ENCODE measurements at places on chromosomes 2 and 18. TPM values are rescaled to one million over a fixed set of nuclear protein-coding genes. Genes with fewer than 3 reads are reported as not detected.

DNA sequence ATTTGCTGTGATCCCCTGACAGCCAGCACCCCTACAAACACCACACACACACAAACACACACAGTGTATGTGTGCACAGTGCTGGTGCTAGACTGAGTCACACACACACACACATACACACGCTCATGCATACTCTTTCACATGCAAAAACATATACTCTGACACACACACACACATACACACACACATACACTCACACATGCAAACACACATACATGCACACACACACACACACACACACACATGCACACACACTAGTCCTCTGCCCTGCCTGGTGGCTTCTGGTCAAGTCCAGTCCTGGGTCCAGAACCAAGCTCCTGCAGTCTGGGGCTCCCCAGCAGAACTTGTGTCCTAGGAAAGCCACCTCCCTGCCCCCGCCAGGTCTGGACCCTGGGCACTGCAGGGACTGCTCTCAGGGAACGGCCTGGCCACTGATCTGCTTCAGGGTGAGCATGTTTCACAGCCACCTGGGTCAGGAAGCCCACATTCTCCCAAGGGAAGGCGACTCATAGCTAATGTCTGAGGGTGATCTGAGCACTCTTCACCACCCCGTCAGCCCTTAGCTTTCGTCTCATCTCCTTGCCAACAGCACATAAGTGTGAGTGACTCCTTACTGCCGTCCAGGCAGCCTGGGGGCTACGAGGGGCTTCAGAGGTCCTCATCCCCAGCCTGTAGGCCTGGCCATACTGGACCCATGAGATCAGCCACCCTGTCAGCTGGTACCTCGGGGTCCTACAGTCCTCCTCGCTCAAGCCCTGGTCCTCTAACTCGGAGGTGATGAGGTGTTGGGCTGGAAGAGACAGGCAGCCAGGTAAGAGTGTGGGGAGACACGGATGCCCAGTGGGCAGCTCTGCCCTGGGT, 88.1 kb downstream of the MCFD2 start:
- no peak overlapping the region for H3K27ac ChIP-seq
- H3K4me1 ChIP-seq, result no peaks in the 10 kb centered on the region
- DNase-seq, result no peak
- H3K27me3 ChIP-seq, result peaks cover 21% of the 10 kb centered on the region
- no peak overlapping the region for H3K4me3 ChIP-seq

DNA sequence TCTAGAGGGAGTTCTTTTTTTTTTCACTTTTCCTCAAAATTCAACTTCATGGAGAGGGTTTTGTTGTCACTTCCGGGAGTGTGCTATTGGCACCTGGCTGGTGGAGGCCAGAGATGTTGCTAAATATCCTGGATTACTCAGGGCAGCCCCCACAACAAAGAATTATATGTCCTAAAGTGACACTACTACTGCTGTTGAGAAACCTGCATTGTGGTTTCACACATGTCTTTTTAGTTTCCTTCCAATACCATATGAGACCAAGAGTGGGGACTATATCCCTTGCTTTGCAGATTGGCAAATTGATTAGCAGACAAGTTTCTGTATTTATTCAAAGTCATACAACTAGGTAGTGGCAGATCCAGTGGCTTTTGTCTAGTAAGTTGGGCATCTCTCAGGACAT, 826.8 kb downstream of the TRIB2 start:
- H3K4me3 ChIP-seq, result no peak overlapping the region
- H3K4me1 ChIP-seq, result no peaks in the 10 kb centered on the region
- no peak overlapping the region for H3K27ac ChIP-seq
- DNase-seq, result no peak

- no peaks in the 10 kb centered on the region for H3K27me3 ChIP-seq
- H3K4me3 ChIP-seq, result no peak overlapping the region
- DNase-seq, result no peak
- H3K36me3 ChIP-seq, result no peaks in the 10 kb centered on the region
Observed at GRCh38 chr2:151757861-151758260, 23.6 kb upstream of the NEB start.

GRCh38 chr2:138294451-138294850, 207.1 kb upstream of the SPOPL start:
- no peaks in the 10 kb centered on the region for H3K4me1 ChIP-seq
- no peaks in the 10 kb centered on the region for H3K36me3 ChIP-seq
- H3K27ac ChIP-seq, result no peak overlapping the region
- H3K27me3 ChIP-seq, result no peaks in the 10 kb centered on the region

GRCh38 chr2:105698820-105699219, 45.9 kb upstream of the NCK2 start:
- peaks cover 21% of the 10 kb centered on the region for H3K27me3 ChIP-seq
- no peak overlapping the region for H3K4me3 ChIP-seq
- no peak for DNase-seq
- no peaks in the 10 kb centered on the region for H3K36me3 ChIP-seq

DNA sequence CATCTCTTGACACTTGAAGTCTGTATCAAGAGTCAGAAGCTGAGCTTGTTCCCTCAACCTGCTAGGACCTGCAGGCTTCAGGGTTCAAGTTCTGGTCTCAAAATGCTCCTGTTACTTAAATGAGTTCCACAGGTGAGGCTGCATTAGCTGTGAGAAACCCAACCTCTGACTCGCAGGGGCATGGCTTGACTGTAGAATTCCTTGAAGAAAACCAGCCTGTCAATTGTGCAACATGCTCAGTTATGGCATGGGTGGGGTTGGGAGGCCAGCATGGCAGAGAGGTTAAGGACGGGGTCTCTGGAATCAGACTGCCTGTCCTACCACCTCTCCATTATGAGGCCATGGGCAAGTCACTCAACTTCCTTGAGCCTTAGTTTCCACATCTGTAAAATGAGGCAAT, 235.8 kb downstream of the EN1 start:
- H3K4me3 ChIP-seq, result no peak overlapping the region
- H3K27ac ChIP-seq, result no peak overlapping the region
- H3K36me3 ChIP-seq, result no peaks in the 10 kb centered on the region
- H3K27me3 ChIP-seq, result peaks cover 2% of the 10 kb centered on the region
- DNase-seq, result no peak
- H3K4me1 ChIP-seq, result no peaks in the 10 kb centered on the region

DNA sequence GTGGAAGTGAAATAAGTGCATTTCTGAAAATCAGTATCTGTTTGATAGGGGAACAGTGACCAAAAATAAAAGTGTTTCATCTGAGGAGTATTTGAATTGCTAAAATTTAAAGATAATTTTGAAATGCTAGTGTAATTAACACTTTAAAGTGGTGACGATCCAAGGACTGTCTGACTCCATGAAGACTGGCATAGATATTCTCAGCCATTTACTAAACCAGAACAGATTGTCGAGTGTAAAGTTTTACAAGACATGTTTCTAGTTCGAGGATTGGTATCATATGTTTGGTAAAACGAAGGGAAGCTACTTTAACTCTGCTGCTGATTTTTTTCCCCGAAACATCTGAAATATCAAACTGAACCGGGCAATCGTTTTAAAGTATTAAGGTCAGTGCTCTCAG, 417.9 kb downstream of the EPHA4 start:
- no peaks in the 10 kb centered on the region for H3K36me3 ChIP-seq
- H3K4me1 ChIP-seq, result no peaks in the 10 kb centered on the region
- H3K27me3 ChIP-seq, result no peaks in the 10 kb centered on the region
- no peak for DNase-seq
- no peak overlapping the region for H3K27ac ChIP-seq

GRCh38 chr18:12943215-12943614, 4.6 kb upstream of the SEH1L start:
- peaks cover 2% of the 10 kb centered on the region for H3K27me3 ChIP-seq
- H3K4me3 ChIP-seq, result no peak overlapping the region
- peaks cover 28% of the 10 kb centered on the region for H3K4me1 ChIP-seq
- DNase-seq, result no peak
- H3K27ac ChIP-seq, result no peak overlapping the region

DNA sequence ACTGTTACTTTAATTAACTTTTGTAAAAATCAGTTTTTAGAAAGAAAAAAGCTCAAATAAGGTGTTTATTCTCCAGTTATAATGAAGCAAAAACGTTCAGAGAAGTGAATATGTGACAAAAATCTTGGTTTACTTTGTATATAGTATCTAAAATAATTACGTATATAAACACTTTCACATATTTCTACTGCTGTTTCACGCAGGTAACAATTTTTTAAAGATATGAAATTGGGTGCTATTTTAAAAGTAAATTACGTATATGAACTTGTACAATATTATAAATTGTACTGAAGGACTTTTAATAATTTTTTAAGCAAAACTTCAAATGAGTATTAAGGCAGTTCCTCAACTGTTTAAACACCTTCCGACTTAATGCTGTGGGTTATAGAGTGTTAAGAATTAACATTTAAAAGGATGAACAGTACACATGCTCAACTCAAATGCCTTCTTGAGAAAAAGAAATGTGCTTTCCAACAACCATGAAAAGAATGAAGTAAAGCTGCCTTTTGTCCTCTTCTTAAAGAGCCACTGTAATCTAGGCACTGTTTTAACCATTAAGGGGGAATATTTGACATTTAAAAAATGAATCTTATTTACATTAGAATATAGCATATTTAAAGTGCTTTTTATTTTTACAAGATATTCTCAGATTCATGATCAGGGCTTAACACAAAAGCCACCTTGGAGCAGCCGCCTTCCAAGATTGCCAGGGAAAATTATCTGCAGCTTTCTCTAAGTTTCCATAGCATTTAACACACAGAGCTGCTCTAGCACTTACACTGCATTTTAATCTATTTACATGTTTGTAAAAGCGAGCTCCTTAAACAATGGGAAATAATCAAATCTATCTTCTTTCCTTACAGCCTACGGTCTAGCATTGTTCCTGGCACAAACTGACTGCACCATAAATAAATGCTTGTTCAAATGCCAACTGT, 56.5 kb upstream of the CDKL4 start:
- H3K4me3 ChIP-seq, result no peak overlapping the region
- H3K27ac ChIP-seq, result no peak overlapping the region
- no peak for DNase-seq
- no peaks in the 10 kb centered on the region for H3K36me3 ChIP-seq
- no peaks in the 10 kb centered on the region for H3K27me3 ChIP-seq

DNA sequence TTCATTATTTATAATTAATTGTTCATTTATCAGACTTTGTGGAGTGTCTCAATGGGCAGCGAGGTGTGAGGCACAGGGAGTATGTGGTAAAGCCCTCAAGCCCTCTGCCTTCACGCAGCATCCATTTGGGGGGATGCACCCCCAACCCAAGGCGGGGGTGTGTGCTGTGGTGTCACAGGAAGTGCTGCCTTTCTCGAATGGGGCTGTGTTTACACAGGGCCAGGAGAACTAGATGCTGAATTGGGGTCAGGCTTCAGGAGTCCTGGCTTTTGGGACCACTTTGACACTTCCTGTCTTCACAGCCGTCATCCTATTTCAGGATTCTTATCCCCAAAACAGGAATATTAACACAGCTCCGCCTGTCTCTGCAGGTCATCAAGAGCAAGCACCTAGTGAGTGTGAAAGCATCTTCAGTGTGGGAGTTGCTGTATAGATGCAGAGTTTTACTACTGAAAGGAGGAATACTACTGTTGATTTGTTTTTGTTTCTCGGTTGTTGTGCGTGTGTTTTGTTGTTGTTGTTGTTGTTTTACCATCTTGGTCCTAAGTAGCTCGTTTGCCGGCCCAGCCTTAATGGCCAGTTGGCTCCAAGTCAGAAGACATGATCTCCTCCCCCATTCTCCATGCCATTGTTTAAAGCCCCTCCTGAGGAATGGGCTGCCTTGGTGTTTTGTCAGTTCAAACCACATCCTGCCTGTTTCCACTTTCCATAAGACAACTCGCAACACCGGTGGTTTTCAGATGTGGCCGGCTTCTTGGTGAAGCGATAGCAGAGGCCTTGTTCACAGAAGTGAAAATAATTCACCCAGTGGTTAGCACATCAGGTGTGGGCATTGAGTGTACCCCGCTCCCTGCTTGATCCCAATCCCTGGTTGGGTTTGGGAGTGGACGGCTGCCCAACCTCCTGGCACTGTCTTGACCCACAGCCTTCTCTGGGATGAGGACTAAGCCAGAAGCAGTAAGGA, 221.3 kb downstream of the BCL2 start:
- H3K4me3 ChIP-seq, result no peak overlapping the region
- peak; percentile 87 for DNase-seq
- H3K4me1 ChIP-seq, result peaks cover 33% of the 10 kb centered on the region
- H3K27me3 ChIP-seq, result peaks cover 65% of the 10 kb centered on the region
- peak overlapping the region; percentile 35 for H3K27ac ChIP-seq

GRCh38 chr2:101188683-101189405, 37.7 kb upstream of the TBC1D8 start:
- no peak for DNase-seq
- H3K4me1 ChIP-seq, result no peaks in the 10 kb centered on the region
- H3K27me3 ChIP-seq, result peaks cover 4% of the 10 kb centered on the region
- no peaks in the 10 kb centered on the region for H3K36me3 ChIP-seq

DNA sequence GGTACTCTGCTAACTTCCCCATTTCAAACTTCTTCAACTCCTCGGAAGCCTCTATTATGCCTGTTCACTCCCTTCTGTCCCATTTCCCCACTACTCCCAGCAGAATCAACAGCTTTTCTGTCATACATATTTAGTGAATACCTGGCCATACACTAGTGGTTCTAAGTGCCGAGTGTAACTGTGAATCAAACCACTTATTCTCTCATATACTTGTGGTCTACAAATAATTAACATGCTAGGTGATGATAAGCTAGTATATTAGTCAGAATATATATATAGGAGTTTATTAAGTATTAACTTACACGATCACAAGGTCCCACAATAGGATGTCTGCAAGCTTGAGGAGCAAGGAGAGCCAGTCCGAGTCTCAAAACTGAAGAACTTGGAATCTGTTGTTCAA, 150.7 kb downstream of the CCDC102B start:
- DNase-seq, result no peak
- H3K27me3 ChIP-seq, result no peaks in the 10 kb centered on the region
- no peaks in the 10 kb centered on the region for H3K36me3 ChIP-seq
- H3K27ac ChIP-seq, result no peak overlapping the region
- no peak overlapping the region for H3K4me3 ChIP-seq
- no peaks in the 10 kb centered on the region for H3K4me1 ChIP-seq

DNA sequence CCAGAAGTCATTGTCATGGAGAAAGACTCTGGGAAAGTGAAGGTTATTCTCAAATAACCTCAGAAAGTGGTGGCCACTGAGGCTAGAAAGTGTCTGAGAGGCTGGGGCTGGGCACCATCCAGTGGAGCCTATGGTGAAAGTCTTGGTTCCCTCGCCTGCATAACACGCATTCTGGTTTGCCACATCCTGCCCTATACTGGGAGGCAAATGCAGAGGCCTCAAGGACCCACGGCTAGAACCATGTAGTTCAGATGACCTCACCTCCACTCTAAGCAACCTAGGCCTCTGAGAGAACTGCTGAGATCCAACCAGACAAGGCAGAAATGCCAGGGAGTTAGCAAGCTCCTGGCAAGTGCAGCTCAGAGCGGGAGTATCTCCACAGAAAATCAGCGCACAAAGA, 5.1 kb downstream of the ITGB6 start:
- no peak overlapping the region for H3K4me3 ChIP-seq
- H3K36me3 ChIP-seq, result no peaks in the 10 kb centered on the region
- H3K27ac ChIP-seq, result no peak overlapping the region
- DNase-seq, result peak; percentile 71
- H3K4me1 ChIP-seq, result peaks cover 9% of the 10 kb centered on the region

GRCh38 chr2:64140665-64141200, 3.5 kb downstream of the PELI1 start:
- no peak for DNase-seq
- peak overlapping the region; percentile 48 for H3K4me3 ChIP-seq
- peaks cover 57% of the 10 kb centered on the region for H3K4me1 ChIP-seq
- H3K27me3 ChIP-seq, result no peaks in the 10 kb centered on the region

The CROCC2 gene
- not detected for total RNA-seq

The EGR4 gene
- 0.15 TPM for total RNA-seq

The MLPH gene
- not detected for total RNA-seq

The CHPF gene
- total RNA-seq, result 24.4 TPM

The RAB6C gene
- 0.18 TPM for total RNA-seq

The IMMT gene
- 162 TPM for total RNA-seq
